ENCODE measurements at places on chromosomes 6 and 20.

DNA sequence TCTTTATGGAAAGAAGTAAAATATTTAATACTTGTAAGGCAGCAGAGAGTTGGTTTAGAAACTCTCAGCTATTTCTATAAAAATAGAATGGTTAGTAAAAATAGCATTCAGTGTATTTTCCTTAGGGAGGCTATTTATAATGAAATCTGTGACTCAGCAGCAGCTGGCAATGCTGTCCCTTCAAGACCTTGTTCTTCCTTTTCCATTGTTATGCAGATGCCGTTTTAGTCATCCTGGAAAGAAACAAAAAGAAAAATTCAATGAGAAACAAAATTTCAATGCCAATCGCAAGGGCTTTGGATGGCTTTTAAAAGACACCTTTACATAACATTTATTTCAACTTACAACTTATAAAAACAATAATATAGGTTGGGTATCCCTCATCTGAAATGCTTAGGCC is 17.5 kb downstream of the MPC1 start:
- DNase-seq, result no peak

DNA sequence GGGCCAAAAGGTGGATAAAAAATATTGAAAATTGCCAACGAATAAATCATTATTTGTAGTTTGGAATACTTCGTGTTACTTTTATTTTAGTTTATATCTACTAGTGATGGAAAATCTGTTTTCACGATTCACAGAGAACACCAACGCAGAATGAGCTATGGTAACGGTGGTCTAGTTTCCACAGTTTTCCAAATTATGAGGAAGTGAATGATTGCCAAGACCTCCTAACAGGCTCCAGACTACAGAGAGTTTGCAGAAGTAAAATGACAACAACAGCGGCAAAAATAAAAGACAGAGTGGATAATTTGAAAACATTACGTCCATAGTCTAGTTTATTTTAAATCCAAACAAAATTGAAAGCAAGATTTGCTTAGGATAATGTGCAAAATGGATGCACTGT is 57.0 kb upstream of the AIG1 start:
- DNase-seq, result no peak

DNA sequence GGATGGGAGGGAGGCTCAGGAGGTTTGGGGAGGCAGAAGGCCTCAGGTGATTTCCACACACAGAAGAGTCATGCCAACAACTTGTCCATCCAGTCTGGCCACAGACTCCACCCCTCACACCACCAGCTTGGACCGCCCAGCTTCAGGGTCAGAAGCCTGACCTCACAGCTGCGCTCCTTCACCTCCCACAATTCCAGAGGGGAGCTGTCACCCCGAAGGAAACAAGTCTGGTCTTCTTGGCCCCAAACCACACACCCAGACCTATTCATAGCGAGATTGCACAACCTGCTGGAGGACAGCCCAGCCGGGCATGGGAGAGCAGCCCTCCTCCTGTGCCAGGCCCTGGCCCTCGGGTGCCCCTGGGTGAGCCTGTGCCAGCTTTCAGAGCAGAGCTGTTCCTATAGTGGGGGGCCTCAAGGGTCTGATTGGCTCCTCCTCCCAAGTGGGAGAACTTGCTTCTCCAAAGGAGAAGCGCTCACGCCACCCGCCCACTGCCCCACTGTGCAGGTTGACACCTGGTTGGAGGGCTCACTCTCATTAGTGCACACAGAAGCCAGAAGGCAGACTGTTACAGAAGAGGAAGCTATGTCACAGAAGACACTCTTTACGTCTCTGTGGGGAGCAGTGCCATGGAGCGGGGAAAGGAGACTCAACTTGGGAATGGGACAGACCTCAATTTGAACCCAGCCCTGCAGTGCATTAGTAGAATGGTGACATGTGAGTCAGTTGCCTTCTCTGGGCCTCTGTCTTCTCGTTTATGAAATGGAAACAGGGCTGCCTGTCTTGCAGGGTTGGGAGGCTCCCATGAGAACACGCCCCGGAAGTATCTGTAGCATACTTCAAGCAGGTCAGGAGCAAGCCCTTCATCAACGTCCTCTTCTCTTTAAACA is 128.8 kb downstream of the FOXO3 start:
- no peak for DNase-seq

DNA sequence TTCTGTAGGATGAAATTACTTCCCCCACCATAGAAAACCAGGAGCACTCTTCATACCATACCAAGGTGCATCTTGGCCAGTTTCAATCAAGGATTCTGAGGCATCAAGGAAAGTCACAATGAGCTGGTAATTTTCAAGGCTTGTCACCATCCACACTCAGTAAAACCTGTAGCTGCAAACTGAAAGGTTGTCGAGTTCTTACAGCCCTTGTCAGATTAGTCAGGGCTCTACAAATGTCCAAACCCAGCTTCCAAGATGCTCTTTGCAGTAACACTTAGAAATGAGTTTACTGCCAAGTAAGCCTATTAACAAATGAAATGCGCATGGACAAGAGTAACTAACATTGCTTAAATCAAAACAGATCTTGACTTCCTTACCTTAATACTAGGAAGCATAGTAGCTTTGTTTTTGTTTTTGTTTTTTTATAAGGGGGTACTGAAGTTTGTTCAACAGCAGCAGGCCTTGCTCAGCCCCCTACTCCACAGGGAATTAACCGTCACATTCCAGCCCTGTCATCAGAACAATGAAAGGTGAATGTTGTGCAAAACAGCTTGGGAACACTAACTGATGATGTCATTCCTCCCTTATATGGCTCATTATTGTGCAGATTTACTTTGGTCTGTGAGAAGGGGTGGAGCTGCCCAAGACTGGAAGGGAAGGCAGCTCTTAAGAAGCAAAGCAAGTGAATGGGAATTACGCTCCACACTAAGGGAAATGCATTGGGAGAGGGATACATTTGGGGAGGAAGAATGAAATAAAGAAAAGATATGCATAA is 49.9 kb upstream of the TMEM30A start:
- no peak for DNase-seq

DNA sequence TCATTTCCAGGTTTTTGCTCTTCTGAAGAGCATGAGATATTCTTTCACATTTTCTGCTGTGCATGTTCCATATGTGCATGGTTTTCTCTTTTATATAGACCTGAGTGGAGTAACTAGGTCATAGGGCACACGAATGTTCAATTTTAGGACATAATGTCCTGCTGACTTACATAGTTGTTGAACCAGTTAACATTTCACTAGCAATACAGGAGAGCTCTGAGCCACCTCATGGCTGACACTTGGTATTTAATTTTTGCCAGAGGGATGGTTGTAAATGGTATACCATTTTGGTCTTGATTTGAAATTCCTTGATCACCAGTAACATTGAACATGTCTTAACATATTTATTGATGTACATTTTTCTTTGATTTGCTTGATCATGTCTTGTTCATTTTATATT is 38.3 kb downstream of the IGF2R start:
- no peak for DNase-seq

- no peak for DNase-seq
These were observed 110.0 kb upstream of the SSTR4 start for GRCh38 chr20:22924949-22925612.

DNA sequence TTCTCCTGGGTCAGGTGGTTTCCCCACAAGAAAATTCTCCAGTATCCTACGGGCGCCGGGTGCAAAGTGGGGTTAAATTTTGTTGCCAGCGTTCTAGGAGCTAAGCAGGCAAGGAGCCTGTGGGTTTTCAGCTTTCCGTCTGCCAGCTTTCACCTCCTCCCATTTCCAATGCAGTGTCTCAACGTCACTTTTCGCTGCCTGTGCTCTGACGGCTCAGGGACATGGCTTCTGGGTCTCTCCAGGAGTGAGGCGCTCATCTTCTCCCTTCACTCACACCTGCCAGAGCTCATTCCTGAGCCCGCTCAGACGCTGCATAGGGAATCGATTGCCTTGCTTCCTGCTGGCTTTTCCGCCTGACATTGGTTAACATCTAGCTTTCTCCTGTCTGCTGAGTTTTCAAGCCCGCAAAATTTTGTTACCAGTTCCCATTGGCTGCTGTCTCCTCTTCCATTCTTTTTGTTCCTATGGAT is 7.3 kb upstream of the NAA20 start:
- DNase-seq, result no peak

DNA sequence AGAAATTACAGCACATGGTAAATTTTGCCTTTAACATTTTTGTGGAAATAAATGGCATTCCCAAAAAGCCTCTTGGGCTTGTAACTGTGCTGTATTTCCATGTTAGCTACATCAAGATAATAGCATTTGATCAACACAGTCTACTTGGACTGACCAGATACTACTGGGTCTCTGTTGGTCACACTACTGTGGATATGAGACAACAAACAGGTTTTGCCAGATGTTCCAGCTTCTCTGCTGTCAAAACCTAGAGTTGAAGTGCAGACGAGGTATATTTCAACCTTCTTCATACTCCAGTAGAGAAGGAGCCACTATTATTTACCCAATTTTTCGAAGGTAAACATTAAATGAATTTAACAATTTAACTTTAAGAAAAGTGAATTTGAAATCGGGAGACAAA is 284.7 kb upstream of the CITED2 start:
- DNase-seq, result no peak

DNA sequence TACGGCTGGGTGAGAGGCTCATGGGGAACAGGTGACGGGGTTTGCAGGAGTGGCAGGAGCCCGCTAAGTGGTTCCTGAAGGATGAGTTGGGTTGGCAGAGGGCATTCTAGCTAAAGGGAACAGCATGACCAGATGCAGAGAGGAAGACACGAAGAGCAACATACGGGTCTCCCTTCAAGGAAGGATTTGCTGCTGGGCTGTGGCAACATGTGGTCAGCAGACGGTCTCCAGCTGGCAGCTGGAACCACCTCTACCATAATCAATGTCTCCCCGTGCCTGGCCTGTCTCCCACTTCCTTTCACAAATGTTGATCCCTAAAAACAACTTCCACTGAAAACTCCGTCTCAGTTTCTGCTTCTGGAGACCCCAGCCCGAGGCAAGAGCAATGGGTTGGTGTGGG is 80.6 kb upstream of the SULF2 start:
- DNase-seq, result no peak

DNA sequence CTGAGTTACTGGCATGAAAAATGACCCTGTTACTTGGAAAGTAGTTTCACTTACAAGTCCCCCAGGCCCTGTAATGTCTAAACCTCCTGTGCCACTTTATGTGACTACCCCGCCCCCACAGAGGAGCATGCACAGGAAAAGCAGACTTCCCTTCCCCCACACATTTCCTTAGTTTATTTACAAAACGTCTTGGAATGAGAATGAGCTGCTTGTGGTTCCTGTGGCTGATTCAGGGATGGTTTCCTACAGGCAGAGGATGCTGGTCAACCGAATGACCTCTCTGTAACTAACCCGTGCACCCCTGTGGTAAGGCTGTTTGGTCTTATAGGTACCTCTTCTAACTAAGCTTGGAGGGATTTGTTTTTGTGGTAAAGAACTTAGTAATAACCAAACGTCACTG is 28.5 kb downstream of the RSPO3 start:
- no peak for DNase-seq

DNA sequence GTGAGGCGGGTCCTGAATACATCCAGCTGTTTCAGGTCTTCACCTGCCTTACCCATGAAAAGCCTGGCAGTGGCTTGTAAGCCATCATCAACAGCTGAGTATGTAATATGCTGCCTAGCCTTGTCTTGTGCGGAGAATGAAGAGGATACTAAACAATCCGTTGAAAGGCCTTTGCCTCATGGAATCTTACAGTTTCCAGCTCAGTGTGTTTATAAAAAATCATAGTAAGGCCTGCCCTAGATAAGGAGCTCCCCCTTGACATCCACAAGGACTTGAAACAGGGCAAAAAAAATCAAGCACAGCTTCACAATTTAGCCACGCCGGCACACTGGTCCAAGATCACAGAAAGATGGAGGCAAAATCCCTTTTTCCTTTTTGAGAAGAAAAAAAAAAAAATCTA is 115.7 kb downstream of the KIF16B start:
- DNase-seq, result no peak

DNA sequence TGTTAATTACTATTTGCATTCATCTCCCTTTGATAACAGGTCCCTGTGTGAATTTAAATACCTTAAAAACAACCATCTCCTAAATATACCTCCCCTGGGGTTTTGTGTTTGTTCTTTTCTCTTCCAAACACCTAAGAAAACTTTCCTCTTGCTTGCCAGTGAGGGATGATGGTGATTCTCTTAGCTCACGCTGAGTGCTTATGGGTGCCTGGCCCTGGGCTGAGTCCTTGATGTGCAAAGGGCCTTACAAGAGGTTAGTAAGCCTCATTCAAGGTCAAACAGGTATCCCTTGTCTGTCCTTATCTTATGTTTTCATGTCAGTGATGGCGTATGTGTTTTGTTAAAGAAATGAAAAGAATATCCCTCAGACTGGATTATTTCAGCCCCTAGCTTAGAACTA is 76.3 kb downstream of the SYCP2L start:
- DNase-seq, result no peak

All from stimulated activated CD4-positive, alpha-beta T cell treated with anti-CD3 and anti-CD28 coated beads, Interleukin-15, amount 100 ng/mL, for 24 hours (primary cell).